ENCODE measurements at places on chromosomes 2 and 18.

GRCh38 chr18:35032113-35032512 is 9.1 kb upstream of the MAPRE2 start:
- no peak for DNase-seq

- DNase-seq, result no peak
Measured at GRCh38 chr2:242075696-242076095, 206.2 kb downstream of the RTP5 start.

- DNase-seq, result peak; percentile 85
Measured at GRCh38 chr2:28610583-28611201, 114.8 kb downstream of the PLB1 start.

DNA sequence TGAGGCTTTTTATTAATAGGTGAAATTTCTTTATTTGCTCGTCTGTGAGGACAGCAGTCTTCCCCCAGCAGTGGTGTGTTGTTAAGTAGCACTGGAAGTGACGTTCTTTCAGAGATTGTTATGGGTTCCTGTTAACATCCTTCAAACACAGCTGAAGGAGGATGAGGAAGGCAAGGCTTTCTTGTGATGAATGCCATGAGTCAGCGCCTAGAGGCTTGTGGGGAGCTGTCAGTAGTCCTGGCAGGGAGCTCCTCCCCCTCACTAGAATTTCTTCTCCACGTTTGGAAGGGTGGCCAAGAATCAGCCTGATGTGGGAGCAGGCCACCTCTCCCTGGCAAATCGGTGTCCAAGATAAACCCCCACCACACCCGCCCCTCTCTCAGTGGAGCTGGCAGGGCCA is 113.2 kb downstream of the ARHGEF4 start:
- DNase-seq, result no peak

DNA sequence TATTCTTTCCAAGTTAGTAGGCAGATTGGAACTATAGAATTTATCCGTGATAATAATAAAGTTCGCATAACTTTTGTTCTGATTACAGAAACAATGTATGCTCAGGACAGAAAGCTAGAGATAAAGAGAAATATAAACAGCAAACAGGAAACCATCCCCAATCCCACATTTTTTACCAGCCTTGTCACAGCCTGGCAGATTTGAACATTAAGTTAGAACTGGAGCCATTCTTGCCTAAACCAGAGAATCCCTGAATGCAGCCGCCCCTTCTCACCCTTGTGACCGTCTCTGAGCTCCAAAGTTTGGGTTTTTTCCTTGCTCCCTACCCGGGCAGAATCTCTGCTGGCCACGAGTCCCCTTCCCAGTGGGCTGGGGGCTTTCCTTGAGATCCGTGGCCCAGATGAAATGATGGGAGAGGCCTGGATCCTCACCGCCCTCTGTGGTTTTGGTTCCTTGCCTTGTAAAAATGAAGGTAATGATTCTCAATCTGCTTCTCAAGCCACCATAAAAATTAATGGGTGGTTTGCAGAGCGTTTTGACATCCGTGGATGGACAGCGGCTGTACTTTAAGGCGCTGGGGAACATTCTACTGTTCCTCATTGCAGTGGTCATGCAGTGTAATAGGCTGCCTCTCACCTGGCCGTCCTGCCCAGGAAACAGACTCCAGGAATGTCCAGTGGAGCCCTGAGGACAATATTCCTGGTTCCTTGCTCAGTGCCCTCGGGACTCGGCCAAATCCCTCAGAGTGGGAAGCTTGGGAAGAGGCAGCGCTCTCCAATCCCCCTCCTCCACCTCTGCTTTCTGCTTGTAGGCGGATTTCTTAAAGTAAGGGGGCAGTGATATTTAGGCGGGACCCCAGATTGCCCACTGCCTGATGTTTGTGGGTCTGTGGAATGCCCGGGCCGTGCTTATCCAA is 1.6 kb downstream of the SH3BP4 start:
- DNase-seq, result no peak

DNA sequence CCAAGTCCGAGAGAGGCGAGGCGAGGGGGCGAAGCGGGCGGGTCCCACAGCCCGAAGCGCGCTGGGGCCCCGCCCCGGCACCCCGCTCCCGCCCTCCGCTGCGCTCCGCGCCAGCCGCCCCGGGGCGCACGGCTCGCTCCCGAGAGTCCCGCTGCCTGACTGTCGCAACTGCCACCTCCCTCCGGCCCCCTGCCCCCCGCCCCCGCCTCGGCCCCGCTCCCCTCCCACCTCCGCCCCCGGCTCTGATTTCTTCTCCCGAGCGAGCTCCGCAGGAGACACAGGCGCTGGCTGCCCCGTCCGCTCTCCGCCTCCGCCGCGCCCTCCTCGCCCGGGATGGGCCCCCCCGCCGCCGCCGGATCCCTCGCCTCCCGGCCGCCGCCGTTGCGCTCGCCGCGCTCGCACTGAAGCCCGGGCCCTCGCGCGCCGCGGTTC is at the start of gene WNT6:
Gene WNT6 (plus strand): TSS at position 250 of the 432 bp plus-strand sequence. CDS start 233 bp downstream, outside the sequence.
- no peak for DNase-seq

DNA sequence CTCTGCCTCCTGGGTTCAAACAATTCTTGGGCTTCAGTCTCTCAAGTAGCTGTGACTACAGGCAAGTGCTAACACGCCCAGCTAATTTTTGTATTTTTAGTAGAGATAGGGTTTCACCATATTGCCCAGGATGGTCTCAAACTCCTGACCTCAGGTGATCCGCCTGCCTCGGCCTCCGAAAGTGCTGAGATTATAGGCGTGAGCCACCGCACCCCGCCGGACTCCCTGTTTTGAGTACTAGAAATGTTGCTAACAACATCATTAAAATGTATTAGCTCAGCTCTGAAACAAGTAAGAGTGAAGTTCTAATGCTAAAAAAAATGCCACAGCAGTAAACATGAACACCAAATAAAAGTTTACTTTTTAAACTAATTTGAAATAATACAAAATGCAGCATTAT is 937.7 kb downstream of the CPS1 start:
- no peak for DNase-seq

DNA sequence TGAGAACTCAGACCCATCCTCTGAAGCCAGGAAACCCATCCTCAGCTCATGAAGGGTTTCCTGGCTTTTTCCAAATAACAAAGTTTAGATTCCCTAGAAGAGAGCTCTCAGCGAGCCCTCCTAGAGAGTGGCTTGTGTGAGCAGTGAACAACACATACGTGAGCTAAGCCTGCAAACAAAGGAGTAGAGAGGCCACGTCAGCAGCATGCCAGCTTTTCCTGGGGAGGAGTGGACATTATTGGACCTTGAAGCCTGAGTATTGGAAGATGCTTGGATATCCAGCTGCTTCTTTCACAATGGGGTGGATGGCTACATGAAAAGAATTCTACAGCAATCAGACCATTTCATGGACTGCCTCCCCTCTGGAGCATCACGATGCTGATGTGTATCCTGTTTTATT is 21.1 kb downstream of the KIF5C start:
- no peak for DNase-seq

GRCh38 chr2:98444436-98445176 is at the start of gene INPP4A:
INPP4A (plus strand) TSS chr2:98444858; CDS start chr2:98520049, 75,191 bp downstream.
- no peak for DNase-seq

DNA sequence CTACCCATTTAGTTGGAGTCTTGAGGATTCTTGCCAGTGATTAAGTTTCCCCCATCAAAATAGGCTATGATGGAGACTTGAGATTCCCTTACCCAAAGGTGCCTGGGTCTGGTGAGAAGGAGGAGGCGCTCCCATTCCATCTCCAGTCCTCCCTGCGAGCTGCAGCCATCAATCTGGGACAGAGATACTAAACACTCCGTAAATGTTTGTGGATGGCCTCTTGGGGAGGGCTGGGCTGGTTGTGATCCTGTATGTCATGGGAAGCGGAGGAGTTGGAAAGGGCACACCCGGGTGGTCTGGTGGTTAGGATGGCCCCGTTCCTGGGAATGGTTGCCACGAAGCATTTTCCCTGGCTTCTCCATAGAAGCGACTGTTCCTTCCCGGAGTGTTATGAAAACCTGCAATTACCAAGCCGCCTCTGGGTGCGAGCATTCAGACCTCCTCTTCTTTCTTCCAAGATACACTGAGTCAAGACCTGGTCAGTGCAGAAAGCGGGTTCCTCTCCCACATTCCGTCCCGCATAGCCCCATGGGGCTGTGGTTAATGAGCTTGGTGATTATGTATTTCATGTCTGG is 196.9 kb downstream of the CTIF start:
- DNase-seq, result no peak

- no peak for DNase-seq
Measured at GRCh38 chr2:121454549-121455090, 76.1 kb upstream of the RNU4ATAC start.

GRCh38 chr2:171807119-171807518 is 86.9 kb downstream of the SLC25A12 start:
- no peak for DNase-seq

DNA sequence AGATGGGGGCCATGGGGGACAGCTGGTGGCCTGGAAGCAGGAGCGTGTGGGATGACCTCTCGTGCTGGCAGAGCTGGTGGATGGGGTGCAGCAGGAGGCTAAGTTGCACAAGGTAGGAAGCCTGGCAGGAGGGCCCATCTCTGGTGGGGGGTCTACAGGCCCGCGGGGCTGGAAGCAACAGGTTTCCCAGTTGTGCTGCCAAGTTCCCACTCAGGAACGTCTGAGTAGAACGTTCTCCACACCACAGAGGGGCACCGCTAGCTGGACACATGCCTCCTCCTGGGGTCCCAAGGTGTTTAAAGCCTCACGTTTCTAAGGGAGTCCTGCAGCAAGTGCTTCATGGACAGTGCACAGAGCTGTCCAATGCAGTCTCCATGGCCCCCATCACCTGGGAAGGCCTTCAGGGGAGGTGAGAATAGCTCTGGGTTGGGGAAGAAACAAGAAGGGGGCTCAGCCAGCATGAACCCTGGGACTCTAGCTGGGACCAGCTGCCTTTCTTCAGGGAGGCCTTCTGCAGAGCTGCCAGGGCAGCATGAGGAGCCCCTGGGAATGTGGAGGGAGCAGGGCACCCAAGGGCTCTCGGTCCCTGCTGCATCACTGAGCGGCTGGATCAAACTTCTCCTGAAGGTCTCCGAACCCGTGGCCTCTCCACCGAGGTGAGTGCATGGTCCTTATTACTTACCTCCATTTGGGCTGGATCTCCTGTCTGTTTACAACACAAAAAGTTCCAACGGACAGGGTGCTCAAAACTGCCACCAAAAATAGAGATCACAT is 80.0 kb downstream of the TWIST2 start:
- DNase-seq, result no peak

DNA sequence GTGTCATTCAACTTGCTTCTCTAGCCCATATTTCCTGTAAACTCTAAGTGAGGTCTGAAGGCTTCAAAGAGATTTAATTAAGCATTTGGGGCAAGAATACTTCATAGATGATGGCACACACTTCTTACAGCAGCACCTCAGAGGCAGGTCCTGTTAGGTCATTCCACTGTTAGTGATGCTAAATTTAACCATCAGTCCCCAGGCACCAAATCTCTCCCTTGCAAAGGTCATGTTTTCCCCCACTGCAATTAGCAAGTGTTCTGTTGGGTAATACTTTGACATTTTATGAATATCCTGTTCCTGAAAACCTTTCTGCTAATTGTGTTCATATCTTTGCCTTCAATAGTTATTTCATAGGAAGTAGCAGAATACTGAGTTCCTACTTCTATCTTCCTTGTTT is 117.0 kb downstream of the STK39 start:
- DNase-seq, result no peak

DNA sequence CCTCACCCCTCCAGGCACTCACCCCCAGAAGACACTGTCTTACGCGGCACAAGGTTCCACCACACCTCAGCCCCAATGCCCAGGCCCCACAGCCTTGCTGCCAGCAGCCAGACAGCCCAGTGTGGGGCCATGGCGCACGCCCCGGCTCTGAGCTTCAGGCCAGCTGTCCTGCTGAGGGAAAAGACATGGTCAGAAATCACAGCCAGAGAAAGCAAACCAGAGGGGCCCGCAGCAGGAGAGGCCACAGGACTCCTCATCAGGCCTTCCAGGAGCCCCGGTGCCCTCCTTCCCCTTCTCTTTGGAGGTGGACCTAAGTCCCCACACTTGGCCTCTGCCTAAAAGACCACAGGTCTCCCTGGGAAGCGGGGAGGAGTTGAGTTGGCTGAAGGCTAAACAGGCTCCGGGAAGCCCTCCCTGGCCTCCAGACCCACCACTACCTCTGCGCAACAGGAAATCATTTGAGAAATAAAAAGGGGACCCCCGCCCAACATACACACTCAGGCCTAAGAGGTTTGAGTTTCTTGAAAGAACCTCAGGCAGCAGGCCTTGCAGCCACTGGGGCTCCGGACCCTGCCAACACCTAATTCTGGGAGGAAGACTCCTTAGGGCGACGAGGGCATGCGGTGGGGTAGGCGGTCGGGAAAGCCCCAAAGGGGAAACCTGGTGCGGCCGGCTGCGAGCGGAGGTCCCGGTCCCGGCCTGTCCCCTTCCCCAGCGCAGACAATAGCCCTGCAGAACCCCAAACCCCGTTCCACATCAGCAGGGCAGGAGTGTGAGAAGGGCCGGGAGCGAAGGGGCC is 1.9 kb downstream of the SEMA4C start:
- DNase-seq, result no peak

DNA sequence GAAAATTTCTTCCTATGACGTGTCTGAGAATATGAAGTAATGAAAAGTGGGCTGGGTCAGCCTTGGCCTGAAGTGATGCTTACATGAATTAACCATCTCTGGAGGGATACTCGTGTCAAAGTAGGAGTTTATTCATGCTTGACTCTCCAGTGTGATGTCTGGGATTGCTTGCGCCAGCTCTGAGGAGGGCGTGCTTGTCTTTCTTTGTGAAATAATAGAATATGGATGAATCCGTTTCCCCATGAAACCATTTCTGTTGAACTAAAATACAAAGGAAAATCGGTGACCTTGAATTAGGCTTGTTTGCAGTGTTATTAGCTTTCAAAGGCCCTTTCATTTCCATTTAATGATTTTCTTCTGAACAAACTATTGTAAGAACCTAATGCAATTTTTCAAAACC is 77.9 kb downstream of the EML6 start:
- DNase-seq, result no peak

DNA sequence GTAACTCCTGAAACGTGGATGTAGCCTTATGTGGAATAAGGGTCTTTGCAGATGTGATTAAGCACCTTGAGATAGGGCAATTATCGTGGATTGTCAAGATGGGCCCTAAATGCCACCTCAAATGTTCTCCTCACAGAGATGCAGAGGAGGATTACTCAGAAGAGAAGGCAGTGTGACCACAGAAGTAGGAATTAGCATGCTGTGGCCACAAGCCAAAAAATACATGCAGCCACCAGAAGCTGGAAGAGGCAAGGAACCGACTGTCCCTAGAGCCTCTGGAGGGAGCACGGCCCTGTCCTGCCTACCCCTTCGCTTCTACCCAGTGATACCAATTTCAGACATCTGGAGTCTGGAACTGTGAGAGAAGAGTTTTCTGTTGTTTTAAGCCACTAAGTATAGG is 47.3 kb upstream of the MGAT5 start:
- peak; percentile 36 for DNase-seq

- no peak for DNase-seq
Measured at GRCh38 chr2:222440673-222441422, 16.5 kb downstream of the SGPP2 start.

GRCh38 chr18:72993250-72993649 is 125.5 kb upstream of the NETO1 start:
- DNase-seq, result no peak

DNA sequence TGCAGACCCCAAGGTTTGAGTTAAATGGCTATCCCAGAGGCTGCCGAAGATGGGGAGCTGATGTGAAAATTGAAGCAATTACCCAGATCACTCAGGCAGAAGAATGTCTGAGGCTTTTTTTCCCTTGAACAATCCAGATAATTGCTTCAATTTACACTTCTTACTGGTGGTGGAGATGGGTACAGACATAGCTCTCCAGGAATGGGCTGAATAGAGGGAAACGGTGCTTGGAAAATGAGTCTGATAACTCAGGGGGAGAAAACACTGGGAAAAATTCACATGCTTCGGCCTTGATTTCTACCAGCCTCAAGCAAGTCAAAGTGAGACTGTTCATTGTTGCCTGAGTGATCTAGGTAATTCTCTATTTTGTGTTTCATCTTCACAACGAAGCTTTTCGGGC is 9.5 kb upstream of the KIF5C start:
- no peak for DNase-seq

- no peak for DNase-seq
Measured at GRCh38 chr18:37419315-37419714, 146.3 kb downstream of the CELF4 start.
